ENCODE measurements at places on chromosomes 5 and 9.

DNA sequence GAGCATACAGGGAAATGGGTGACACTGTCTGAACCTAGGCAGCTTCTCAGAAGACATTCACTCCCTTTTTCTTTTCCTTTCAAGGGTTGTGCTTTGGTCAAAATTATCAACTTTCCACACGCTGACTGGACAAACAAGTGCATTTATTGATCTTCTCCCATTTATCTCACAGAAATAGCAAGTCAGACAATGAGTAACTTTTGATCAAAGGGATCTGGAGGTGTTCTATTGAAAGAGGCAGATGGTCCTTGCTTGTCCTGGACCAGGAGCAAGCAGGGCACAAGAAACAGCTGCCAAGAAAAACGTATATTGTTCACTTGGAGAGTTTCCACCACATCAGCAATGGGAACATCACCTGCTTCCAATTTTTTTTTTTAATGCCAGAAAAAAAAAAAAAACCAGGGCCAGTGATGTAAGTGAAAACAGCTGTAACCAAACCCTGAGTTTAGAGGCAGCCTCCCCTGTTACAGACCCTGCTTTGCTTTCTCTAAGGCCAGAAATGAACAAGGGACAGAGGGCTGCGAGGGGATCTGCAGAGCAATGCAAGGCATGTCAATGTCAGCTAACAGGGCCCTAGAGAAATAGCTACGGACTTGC is 79.8 kb downstream of the NIPSNAP3B start:
- no peak for DNase-seq

- DNase-seq, result no peak
These were observed 89.1 kb downstream of the ZNF354C start for GRCh38 chr5:179149278-179149677.

GRCh38 chr9:98885575-98886295 is 58.0 kb upstream of the COL15A1 start:
- DNase-seq, result no peak

DNA sequence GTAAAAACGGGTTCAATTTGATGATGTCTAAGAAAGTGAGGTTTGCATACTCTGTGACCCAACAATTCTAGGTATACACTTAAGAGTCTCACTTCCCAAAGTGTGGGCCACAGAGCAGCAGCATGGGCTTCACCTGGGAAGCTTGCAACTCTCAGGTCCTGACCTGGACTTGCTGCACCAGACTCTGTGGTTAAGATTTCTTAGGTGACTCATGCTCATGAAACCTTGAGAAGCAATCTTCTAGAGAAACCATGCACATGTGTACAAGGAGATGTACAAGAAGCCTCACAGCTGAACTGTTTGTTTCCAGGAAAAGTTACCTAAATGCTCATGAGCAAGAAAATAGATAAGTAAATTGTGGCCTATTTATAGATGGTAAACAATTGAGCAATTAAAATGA is 30.0 kb downstream of the DNAJC21 start:
- no peak for DNase-seq

DNA sequence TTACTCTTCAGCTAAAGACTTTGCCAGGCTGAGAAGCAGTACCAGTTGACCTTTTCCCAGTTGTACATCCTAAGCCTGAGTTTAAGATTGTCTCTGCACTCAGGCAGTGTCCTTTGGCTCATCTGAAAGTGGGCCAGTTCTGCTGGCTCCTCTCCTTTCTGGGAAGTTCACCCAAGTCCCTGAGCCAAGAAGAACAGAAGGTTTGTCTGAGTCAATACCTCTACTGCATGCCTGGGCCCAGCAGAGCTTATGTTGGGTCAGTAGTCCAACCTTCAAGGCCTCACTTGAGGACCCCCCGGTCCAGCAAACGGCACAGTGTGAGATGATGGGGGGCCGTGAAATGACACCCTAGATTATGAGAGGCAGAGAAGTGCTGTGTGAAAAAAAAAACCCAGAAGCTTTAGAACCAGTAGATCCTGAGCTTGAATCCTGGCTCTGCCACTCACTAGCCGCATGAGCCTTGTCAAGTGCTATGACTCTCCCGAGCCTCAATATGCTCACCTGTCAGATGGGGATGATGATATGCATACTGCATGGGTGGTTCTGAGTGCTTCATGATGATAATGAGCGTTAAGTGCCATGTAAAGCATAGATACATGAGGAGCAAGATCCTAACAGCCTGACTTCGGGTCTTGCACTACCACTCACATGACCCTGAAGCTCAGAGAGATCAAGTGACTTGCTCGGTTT is 156.0 kb downstream of the MACROH2A1 start:
- DNase-seq, result no peak

DNA sequence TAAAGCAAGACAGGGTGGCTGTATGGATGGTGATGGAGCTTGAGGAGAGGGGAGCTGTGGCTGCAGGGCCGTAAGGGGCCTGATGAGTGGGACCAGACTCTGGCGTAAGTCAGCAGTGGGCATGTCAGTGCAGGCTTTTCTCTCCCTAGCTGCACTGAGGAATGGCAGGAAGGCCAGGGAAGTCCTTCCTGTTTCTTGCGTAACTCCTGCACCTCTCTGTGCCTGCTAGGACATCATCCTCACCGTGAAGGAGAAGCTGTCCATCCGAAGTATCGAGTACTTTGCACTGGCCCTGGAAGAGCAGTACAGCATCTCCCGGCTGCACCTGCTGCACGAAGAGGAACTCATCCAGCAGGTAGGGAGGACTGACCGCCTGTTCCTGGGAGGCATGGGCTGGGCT is 24.1 kb upstream of the TRMT10B start:
- DNase-seq, result no peak

DNA sequence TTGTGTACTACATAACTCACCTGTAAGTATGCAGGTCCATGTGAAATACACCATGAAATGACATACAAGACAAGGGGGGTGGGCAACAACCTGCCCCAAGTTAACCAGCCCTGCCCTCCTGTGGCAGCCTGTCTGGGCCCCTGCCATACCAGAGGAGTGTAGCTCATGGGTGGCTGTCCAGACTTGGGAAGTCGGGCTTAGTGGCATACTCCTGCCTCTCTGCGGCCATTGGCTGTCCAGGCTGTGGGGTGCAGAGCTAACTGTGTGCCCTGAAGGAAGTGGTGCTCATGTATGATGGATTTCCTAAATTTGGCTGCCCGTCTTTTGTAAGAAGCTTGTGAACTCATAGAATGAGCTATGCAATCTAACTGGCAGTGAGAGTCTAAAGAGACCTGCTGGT is 47.0 kb downstream of the GPR107 start:
- DNase-seq, result no peak

- DNase-seq, result no peak
These were observed 233.9 kb upstream of the SGCD start for GRCh38 chr5:156093024-156093423.

- no peak for DNase-seq
These were observed 142.9 kb upstream of the OR13F1 start for GRCh38 chr9:104361207-104361606.

GRCh38 chr9:35060548-35061207 is 11.7 kb downstream of the VCP start:
- DNase-seq, result no peak

GRCh38 chr9:109108318-109108717 is 11.4 kb downstream of the TMEM245 start:
- DNase-seq, result no peak

- no peak for DNase-seq
These were observed 111.4 kb downstream of the GABBR2 start for GRCh38 chr9:98597236-98597771.

DNA sequence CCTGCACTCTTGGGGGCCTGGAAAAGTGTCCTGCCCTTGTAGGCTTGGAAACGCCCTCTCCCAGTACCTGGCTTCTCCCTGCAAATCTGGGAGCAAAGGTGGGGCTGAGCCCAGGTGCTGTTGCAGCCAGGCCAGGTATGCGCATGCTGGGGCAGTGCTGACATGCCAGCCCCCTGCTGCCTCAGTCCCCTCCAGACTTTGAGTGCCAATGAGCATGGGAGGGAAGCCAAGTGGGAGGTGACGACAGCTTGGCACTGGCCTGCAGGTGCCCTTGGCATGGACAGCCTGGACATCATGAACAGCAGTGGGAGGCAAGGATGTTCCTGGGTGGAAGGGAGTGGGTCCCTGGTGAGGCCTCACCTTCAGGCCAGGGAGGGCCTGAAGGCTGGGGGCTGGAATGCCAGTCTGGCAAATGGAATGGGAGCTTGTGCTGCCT is 1494.4 kb upstream of the NUDT12 start:
- DNase-seq, result no peak

DNA sequence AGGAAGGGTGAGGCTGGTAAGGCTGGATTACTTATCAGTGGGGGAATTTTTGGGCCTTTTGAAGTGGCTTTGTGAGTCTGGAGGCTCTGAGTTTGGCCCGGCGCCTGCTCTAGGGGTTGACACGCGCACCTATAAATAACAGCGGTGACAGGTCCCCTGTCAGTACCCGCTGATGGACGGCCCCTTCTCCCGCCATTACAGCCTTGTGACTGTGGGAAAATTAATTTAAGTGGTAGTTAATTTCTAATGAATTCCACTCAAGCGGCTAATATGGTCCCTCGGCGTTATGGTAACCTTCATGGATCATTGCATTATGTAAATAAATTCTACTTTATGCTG is 16.5 kb downstream of the MRPL36 start:
- DNase-seq, result no peak

GRCh38 chr5:111689357-111689935 is 67.5 kb downstream of the NREP start:
- DNase-seq, result no peak

DNA sequence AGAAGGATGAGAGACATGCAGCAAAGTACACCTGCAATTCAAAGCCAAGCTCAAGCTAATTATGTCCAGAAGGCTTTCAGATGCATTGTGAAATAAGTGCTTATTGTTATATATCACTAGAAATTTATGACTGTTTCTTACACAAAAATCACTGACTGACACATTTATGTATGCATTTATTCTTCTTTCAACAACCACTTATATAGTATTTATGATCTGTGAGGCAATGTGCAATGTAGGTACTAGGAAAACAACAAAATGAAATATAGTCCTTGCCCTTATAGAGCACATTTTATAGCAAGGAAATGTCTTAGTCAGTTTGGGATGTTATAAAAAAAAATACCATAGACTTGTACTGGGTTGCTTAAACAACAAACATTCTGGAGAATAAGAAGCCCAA is 167.6 kb downstream of the YIPF5 start:
- no peak for DNase-seq

DNA sequence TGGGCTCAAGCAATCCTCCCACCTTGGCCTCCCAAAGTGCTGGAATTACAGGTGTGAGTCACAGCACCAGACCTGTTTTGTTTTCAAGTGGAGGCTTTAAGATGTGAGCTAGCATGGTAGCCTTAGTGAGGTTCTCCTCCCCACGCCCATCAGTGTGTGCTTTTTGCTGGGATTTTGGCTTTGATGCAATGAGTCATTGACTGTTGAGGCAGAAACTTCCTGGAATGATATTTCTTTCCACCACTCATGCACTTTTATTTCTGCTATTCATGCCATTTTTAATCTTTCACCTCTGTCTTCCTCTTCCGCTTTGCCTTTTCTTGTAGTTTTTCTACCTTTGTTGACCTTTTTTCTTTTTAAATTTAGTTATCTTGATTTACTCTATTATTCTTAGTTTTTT is 4.2 kb upstream of the NFIL3 start:
- DNase-seq, result no peak

DNA sequence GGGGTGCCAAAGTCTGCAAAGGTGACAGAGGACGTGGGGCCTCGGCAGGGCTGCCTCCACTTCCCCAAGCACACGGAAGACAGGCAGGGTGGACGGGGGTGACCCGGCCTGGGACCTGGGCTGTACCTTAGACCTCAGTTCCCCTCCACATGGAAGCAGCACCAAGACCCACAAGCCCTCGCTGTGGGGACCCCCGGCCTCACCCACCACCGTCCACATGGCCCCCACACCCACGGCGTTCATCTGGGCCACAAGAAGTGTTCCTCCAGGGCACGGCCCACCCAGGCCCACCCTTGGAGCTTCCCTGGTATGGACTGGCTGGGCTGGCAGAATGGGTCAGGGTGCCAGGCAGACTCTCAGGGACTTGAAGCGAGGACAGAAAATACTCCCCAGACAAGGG is 45.8 kb upstream of the NKD2 start:
- DNase-seq, result peak; percentile 56

DNA sequence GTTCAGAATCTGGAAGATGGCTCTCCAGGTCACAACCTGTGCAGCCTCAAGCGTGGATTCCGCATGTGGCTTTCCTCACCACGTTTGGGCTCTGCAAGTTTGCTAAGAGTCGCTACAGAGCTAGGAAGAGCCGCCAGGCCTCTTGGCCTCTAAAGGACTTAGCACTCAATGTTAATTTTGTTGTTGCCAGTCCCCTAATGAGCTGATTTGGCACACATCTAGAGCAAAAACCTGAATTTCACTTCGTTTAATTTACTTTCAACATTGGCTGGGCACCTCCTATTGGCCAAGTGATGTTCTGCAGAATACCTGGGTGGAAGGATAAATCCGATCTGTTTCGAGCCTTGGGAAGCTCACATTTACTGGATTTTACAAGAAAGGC is 65.8 kb upstream of the UNC5A start:
- peak; percentile 71 for DNase-seq

GRCh38 chr9:23775549-23775948 is 50.5 kb downstream of the ELAVL2 start:
- no peak for DNase-seq

DNA sequence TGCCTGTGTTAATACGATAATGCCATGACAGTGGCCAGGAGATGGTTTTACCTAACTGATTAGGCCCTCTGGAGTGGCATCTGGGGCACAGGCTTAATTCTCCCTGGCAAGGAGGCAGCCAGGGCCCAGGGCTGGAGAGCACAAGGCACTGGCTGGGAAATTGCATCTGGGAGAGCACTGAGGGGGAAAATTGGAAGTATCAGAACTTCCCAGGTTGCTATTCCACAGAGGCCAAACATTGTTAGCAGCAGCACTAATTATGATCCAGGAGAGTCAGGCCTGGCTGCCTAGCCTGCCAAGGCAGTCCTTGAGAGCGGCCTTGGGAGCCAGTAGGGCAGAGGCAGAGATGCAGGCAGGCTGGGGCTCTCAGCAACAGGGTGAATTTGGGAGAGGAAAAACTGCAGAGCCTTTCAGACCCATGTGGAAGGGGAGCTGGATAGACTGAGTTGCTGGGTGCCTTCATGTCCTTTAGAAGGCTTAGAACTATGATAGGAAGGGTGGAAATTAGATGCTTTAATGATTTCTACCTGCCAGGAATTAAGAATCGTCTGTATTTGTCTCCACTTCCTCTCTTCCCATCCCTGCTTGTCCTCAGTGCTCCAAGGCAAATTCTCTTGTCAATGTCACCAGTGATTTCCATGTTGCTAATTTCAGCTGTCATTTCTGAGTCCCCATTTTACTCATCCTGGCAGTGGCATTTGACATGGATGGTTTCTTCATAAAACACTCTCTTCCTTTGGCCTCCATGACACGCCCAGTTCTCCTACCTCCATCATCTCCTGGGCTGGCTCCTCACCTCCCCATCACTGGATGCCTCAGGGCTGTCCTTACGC is 56.1 kb upstream of the HSPA9 start:
- DNase-seq, result no peak

- DNase-seq, result no peak
These were observed 1402.4 kb upstream of the NUDT12 start for GRCh38 chr5:104965006-104965405.

Measured in H7 (cell line).